ENCODE measurements at places on chromosomes 7 and 10.
A peak's percentile ranks its signal among the peaks of the same experiment; 100 is the strongest.

DNA sequence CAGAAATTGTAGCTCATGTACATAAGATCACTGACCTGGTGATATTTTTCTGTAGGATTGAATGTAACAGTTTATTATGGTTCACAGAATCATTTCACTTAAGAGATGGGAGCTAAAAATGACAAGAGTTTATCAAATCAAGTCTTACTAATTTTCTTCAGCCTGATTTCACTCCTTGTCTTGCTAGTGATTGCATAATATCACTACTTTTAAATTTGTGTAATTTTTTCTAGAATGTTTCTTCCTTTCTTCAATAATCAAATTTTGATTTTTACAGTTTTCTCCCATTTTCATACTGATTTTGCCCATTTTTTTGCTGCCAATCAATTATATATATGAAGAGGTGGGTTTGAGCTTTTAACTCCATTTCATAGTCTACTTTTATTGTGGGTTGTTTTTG lies 68.8 kb upstream of the TMEM140 start:
- DNase-seq, result no peak

- DNase-seq, result no peak
Observed at GRCh38 chr10:110962443-110962842, 43.0 kb downstream of the SHOC2 start.

- no peak for DNase-seq
Observed at GRCh38 chr7:156722043-156722826, 81.7 kb downstream of the RNF32 start.

GRCh38 chr7:148695953-148696352 lies 2.8 kb upstream of the CUL1 start:
- no peak for DNase-seq

GRCh38 chr10:86758189-86759072 lies 2.0 kb downstream of the BMPR1A start:
- no peak for DNase-seq

DNA sequence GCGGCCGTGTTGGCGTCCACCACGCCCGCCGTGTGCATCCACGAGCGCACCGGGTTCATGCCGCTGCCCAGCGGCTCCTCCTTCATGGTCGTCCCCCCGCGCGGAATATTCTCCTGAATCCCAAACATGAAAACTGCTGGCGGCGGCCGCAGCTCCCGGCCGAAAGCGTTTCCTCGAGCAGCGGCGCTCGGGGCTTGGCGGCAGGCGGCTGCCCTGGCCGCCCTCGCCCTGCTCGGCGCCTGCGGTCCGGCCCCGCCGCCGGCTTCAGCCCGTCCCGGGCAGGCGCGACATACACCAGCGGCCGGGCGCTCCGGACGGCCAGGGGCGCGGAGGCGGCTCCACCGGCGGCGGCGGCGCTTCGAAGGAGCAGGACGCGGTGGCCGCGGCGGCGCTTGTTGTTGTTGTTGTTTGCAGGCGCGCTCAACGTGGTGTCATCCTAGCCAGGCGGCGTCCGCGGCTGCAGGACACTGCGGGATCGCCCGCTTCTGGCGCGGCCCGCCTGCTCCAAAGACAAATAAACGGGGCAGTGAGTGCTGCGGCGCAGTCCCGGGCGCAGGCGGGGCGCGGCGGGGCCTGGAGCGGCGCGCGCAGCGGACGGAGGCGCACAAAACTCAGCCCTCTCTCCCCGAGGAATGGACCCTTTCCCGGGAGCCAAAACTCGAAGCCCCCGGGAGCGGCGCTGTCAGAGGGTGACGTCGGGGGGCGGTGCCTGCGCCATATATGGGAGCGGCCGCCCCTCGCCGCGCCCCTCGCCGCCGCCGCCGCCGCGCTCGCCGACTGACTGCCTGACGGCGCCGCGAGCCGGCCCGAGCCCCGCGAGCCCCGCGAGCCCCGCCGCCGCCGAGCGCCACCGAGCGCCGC lies at the start of gene EBF3:
Gene EBF3 (minus strand): TSS at position 634 of the 861 bp plus-strand sequence. CDS start 506 bp downstream, at position 128.
- DNase-seq, result peak; percentile 94

Data from BE2C (cell line).